ENCODE measurements at places on chromosomes 12 and 14. TPM values are rescaled to one million over a fixed set of nuclear protein-coding genes. Genes with fewer than 3 reads are reported as not detected.

DNA sequence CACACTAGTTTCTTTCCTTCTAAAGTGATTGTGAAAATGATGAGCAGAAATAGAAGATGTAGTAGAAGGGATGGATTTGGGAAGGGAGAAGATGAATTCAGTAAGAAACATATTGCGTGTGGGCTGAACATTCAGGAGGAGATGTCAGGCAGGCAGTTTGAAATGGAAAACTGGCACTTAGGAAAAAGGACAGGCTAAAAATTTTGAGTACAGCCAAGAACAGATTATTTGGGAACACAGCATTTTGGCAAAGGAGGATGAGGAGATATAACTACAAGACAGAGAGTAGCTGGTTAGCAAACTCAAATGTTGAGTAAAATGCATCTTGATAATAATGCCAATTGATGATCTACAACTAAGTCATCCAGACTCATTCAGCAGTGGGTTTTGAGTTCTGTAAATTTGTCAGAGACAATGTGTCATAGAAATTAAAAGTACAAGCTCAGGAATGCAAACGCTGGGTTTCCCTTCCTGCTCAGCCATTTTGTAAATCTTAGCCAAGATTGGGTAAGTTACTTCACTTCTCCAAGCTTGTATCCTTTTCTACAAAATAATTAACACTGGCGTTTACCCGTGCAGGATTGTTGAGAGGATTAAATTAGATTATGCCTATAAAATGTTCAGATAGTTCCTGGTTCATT is 255.0 kb downstream of the NAV3 start:
- H3K27me3 ChIP-seq = no peaks in the 10 kb centered on the region
- H3K36me3 ChIP-seq = no peaks in the 10 kb centered on the region
- no peak for DNase-seq

DNA sequence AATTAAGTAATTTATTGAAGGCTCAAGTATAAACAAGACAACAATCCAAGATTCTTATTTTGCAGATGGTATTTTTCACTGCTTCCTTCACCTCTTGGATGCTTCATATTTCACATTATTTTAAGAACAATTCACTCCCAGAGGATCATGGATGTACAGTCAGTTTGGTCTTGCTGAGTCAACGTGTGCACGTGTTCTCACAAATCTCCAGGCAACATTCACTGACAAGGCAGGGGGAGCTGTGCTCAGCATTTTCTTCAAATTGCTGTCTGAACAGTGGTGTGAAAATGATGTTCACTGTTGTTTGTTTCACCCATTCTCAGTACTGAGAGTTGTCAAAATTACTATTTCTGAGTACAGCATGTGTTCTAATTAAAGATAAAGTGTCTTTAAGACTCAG is 118.3 kb upstream of the SLC38A4 start:
- DNase-seq = no peak
- H3K27me3 ChIP-seq = no peaks in the 10 kb centered on the region
- H3K4me1 ChIP-seq = peaks cover 10% of the 10 kb centered on the region
- no peaks in the 10 kb centered on the region for H3K36me3 ChIP-seq
- no peak overlapping the region for H3K4me3 ChIP-seq

- peaks cover 26% of the 10 kb centered on the region for H3K36me3 ChIP-seq
- H3K4me1 ChIP-seq = peaks cover 28% of the 10 kb centered on the region
- H3K27me3 ChIP-seq = no peaks in the 10 kb centered on the region
- DNase-seq = no peak
- H3K4me3 ChIP-seq = no peak overlapping the region
Observed at GRCh38 chr14:103735439-103735814, 19.8 kb downstream of the ZFYVE21 start.

GRCh38 chr14:29569194-29569593 is 358.5 kb downstream of the PRKD1 start:
- H3K4me1 ChIP-seq = no peaks in the 10 kb centered on the region
- no peak overlapping the region for H3K27ac ChIP-seq
- no peaks in the 10 kb centered on the region for H3K27me3 ChIP-seq
- H3K4me3 ChIP-seq = no peak overlapping the region
- no peak for DNase-seq

DNA sequence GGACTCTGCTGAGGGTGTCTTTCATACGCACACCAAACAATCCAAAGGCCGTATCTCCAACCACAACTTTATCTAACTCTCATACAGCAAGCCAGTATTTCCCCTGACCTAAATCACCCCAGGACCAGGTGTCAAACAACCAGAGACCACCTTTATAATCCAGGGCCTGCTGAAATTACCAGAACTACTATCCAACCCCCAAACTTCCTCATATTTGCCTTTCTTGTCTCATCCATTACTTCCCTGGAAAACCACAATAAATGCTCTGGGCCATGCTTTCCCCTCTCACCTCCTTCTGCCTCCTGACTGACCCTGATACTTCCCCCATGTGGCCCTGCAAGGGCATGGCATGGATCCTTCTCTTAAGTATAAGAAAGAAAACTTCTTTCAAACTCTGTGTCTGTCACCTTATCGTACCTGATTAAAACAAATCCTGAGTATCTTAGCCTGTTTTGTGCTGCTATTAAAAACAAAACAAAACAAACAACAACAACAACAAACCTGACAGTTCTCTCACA is 44.7 kb upstream of the CRACR2A start:
- H3K4me3 ChIP-seq = no peak overlapping the region
- H3K36me3 ChIP-seq = peaks cover 7% of the 10 kb centered on the region
- H3K27ac ChIP-seq = no peak overlapping the region
- DNase-seq = no peak

GRCh38 chr12:64042911-64043310 is 179.2 kb downstream of the KICS2 start:
- H3K27ac ChIP-seq = no peak overlapping the region
- peaks cover 25% of the 10 kb centered on the region for H3K4me1 ChIP-seq
- DNase-seq = no peak
- H3K27me3 ChIP-seq = no peaks in the 10 kb centered on the region
- H3K4me3 ChIP-seq = no peak overlapping the region

DNA sequence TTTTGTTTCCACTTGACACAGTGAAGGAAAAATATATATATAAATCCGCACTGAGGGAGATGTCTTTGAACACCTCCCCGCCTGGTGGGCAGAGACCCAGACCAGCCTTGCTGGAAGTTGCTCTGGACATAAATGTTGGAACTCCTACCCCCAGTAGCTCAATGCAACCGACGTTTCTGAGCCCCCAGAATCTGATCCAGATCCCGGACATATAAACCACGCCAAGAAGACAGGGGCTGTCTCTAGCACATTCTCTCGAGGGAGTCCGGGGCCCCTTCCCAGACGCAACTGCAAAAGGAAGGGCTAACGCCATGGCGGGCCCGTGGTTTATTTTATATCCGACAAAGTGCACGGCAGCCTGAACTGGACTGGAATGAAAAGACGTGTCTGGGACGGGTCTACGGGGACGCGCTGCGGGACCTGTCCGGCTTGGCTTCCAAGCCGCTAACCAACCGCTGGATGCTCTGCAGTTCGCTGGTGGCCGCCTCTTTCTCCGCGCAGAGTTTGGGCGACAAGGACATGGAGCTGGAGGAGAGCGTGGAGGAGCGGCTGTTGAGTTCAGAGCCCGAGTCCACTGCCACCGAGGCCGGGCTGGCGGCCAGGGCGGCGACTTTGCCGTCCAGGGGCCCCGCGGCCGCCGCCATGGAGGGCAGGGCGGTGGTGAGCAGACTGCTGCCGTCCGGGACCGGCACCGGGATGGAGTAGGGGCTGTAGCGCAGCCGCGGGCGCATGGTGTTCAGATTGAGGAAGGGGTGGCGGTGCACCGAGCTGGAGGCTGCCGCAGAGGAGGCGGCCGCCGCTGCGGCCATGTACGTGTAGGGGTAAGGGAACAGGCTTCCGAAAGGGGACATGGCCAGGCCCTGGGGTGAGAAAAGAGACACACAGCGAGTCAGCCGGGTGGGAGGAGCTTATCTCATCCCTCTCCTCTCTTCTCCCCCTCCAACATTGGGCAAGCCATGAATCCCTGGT is 12.2 kb downstream of the TBX3 start:
- DNase-seq = peak; percentile 60
- peaks cover 52% of the 10 kb centered on the region for H3K36me3 ChIP-seq
- H3K27ac ChIP-seq = peak overlapping the region; percentile 100
- H3K4me3 ChIP-seq = peak overlapping the region; percentile 80
- H3K27me3 ChIP-seq = no peaks in the 10 kb centered on the region

GRCh38 chr12:127860536-127860935 is 406.4 kb upstream of the TMEM132C start:
- no peak overlapping the region for H3K27ac ChIP-seq
- no peak for DNase-seq
- H3K36me3 ChIP-seq = no peaks in the 10 kb centered on the region

DNA sequence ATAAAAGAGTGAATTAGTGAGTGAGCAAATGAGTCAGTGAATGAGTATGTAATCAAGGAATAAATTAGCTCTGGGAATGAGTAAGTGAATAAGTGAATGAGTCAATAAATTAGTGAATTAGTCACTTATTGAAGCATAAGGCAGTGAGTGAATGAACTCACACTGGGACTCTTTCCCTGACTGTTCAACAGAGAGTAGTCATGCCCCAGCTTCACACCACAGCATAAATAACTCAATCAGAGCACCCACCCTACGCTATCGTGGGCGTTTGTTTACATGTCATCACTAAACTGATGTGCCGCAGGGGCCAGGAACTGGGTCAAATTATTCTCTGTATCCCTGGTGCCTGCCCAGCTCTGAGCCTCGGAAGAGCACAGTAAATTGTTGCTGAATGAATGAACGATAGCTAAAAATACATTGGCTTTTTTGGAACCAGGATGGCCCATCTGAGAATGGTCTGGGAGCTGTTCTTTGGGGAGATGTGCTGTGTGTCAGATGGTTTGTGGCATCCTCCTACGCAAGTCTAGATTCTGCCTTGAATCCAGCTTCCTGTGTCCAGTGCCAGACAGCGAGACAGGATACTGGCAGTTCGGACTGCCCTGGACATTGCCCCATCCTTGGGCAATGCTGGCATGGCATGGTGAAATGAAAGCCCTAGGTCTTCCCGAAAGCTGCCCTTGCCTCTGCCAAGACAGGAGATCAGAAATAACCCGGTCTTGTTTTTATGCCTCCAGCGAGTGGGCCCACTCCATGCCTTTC is 98.0 kb upstream of the RTL1 start:
- DNase-seq = no peak
- H3K27ac ChIP-seq = no peak overlapping the region
- H3K27me3 ChIP-seq = peaks cover 35% of the 10 kb centered on the region
- no peaks in the 10 kb centered on the region for H3K36me3 ChIP-seq
- H3K4me3 ChIP-seq = no peak overlapping the region
- peaks cover 19% of the 10 kb centered on the region for H3K4me1 ChIP-seq

DNA sequence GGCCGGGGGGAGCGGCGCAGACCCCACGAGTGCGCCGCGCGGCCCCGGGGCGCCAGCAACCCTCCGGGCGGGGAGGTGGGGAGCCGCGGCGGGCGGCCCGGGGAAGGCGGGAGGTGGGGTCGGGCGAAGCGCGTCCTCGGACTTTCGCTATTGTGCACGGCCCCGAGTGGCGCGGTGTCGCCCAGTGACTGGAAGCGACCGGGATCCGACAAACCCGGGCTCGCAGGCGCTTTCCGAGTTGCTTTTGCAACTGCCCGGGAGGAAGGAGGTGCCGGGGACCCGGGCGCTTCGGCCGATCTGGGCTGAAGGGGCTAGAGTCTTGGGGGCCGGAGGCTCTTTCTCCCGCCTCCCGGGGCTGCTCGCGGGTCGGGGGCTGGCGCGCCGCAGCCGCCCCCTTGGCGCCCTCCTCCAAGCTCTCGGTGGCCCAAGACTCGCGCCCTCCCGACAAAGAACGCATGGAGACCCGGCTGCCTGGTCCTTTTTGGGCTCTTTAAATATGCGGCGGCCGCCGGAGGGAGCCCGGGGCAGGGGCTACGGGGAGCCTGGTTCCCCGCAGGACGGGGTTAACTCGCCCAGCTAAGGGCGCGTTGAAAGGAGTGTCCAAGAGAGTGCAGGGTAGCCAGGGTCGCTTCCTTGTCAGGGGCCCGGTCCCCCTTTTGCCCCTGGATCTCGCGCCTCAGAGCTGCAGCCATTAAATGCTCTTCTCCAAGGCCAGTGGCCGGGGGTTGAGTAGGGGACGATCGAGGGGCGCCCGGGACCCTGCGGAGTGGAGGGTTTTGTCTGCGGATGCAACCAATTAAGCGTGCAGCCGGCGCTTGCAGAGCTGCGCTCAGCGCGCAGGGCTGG is 1.4 kb downstream of the HMGA2 start:
- peak overlapping the region; percentile 90 for H3K27ac ChIP-seq
- H3K27me3 ChIP-seq = no peaks in the 10 kb centered on the region
- peak; percentile 32 for DNase-seq
- H3K4me1 ChIP-seq = peaks cover 43% of the 10 kb centered on the region

DNA sequence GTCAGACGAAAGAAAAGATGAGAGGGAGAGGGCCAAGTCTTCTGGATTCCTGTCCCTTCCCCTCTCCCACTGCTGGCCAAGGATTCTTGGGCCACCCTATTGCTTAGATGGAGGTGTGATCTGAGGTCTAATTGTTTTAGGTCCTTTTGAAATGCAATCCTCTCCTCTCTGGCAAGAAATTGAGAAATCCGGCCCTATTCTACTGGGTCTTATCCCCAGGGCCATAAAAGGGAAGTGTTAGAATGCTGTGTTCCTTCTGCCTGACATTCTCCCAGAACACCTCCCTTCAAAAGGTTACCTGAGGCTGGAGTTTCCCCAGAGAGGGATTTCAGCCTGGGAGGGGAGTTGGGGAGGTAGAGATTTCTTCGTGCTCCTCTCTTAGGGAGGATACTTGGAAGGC is 4.4 kb downstream of the WNT5B start:
- H3K27me3 ChIP-seq = peaks cover 13% of the 10 kb centered on the region
- no peak for DNase-seq
- peaks cover 52% of the 10 kb centered on the region for H3K4me1 ChIP-seq
- H3K27ac ChIP-seq = no peak overlapping the region
- H3K4me3 ChIP-seq = no peak overlapping the region

DNA sequence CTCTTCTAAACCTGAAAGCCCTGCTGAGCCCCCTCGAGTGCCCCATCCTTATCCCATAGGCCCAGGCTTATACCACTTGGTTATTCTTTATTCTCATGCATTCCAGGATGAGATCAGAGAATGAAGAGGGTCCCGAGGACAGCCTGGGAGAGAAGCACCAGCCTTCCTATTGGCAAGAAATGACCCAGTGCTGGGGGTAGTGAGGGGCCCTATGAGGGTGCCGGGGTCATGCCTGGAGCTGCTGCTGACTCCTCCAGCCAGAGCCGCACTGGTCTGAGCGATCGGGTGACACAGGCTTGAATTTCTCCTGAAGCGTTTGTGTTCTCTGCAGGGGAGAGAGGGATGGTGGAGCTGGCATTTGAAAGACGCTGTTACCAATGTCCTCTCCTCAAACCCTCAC is 18.1 kb downstream of the MORN3 start:
- no peaks in the 10 kb centered on the region for H3K27me3 ChIP-seq
- H3K4me1 ChIP-seq = no peaks in the 10 kb centered on the region
- no peak overlapping the region for H3K4me3 ChIP-seq
- DNase-seq = no peak
- peaks cover 4% of the 10 kb centered on the region for H3K36me3 ChIP-seq

PMCH gene
- total RNA-seq = not detected

KRT71 gene
- not detected for total RNA-seq

DBX2 gene
- total RNA-seq = not detected

CIDEB gene
- not detected for total RNA-seq
